ENCODE measurements at places on chromosomes 13 and 19.
A peak's percentile ranks its signal among the peaks of the same experiment; 100 is the strongest.

- no peak for DNase-seq
These were observed 19.6 kb upstream of the GTF2F2 start for GRCh38 chr13:45100573-45101262.

DNA sequence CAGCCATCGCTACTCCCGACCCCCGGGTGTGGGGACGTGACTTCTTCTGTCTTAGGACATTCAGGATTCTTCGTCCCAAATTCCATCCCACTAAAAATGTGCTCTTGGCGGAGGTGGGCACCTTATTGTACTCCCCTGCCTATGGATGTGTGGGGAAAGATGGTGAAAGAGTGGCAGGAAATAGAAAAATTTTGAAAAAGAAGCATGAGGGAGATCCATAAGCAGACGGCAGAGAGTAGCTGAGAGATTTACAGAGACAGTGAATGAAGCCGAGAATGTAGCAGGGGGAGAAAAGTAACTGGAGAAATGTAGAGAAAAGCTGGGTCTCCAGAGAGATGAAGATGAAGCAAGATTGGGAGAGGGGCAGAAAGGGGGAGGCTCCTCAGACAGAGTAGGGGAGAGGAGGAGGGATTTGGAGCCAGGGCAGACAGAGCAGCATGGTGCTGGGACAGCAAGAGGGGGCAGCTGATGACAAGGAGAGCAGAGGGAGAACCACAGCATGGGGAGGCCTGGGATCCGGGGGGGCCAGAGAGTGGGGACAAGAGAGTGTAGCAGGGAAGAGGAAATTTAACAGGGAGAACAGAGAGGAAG, 843 bp downstream of the ZNF610 start:
- peak; percentile 9 for DNase-seq

GRCh38 chr19:7540761-7541474, 5.4 kb downstream of the PNPLA6 start:
- DNase-seq: no peak

- DNase-seq: no peak
These were observed 11.5 kb downstream of the STXBP2 start for GRCh38 chr19:7648265-7649014.

GRCh38 chr13:31081316-31081715, 80.4 kb downstream of the HSPH1 start:
- no peak for DNase-seq

GRCh38 chr13:79709471-79709870, 228.5 kb downstream of the NDFIP2 start:
- DNase-seq: no peak

DNA sequence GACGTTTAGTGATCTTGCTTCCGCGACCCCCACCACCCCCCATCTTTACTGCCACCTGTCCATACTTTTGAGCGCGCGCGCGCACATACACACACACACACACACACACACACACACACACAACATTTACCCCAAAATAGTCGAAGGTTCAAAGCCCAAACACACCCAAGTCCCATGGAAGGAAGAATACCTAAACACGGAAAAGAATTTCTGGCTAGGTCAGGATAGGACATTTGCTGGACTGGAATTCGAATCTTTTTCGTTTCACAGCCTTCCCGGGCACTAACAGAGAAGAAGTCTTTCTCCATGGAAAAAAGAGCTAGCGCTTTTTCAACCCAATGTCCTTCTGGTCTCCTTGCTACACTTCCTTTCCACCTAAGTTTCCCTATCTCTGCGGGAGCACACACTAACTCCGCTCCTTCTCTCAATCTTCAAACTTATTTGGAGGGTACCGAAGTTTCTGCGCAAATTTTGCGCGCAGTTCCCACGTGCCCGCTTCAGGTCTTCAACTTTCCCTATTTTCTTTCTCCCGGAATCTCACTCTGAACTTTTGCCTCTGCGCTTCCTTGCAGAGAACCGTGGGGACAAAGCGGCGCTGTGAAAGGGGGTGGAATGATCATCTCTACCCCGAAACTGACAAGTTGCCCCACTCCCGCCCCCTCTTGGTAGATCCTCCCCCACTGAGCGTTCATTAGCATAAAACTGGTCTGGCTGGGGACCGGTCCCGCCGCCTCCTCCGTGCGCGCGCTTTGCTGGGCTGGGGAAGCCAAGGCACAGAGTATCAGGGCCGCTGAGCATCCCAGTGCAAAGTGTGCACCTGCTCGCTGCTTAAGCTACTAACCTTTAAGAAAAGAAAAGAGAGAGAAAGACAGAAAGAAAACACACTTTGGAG, 2.7 kb downstream of the DACH1 start:
- no peak for DNase-seq

DNA sequence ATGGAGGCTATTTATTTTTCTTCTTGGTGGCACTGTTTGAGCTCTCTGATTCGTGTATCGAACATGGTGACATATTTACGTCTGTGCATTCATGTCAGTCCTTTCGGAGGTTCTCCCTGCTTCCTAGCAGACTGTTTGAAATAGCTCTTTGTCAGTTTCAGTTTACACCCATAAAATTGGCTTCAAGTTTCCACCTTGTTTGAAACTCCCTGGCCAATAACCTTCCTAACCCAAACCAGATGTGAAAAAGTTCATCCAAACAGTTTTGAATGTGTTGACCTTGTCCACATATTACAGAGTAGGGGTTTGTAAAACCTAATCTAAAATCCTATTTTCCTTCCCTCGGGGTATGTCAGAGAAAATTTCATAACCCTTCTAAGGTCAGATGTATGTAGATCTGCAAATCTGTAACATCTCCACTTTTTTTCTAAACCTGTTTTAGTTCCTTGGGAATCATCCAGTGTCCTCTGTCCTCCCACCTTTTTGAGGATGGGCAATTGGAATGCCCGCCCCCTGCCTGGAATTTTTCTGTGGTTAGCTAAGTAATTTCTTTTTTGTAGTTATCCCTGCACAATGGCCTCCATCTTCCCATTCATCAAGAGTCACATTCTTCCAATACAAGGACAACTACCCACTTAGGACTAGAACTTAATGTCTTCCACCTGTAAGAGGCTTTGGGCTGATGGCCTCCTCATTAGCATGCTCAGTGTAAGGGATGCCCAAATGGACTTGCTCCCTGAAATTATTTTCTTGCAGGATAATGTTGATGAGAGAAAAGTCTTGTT, 499.8 kb downstream of the GPC6 start:
- no peak for DNase-seq

- no peak for DNase-seq
These were observed 25.5 kb upstream of the DGKH start for GRCh38 chr13:42022796-42023493.

- DNase-seq: no peak
These were observed 298 bp upstream of the FAM98C start for GRCh38 chr19:38402623-38402966.

GRCh38 chr13:95452375-95452774, 100.1 kb upstream of the CLDN10 start:
- DNase-seq: no peak

- no peak for DNase-seq
These were observed 20.5 kb downstream of the ZNF607 start for GRCh38 chr19:37699057-37699456.

- peak; percentile 36 for DNase-seq
These were observed 477 bp downstream of the LNX2 start for GRCh38 chr13:27619728-27620376.

- DNase-seq: no peak
These were observed 816 bp upstream of the KLF5 start for GRCh38 chr13:73058064-73058313.

DNA sequence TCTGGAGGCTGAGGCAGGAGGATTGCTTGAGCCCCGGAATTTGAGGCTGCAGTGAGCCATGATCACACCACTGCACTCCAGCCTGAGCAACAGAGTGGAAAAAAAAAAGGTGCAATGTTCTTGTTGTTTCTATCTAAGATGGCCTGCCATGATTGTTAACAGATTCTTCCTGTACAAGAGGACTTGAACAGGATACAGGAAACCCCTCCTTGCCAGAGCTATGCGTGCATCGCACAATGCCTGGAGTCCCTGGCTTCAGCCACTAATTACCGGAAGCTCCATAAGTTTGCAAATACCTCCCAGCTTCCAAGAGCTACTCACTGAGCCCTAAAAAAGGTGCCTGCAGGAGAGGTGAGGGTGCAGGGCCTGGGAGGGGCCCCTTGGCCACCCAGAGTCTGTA, 13.1 kb upstream of the HIF3A start:
- no peak for DNase-seq

GRCh38 chr13:105342281-105342820, 1193.1 kb downstream of the EFNB2 start:
- no peak for DNase-seq

DNA sequence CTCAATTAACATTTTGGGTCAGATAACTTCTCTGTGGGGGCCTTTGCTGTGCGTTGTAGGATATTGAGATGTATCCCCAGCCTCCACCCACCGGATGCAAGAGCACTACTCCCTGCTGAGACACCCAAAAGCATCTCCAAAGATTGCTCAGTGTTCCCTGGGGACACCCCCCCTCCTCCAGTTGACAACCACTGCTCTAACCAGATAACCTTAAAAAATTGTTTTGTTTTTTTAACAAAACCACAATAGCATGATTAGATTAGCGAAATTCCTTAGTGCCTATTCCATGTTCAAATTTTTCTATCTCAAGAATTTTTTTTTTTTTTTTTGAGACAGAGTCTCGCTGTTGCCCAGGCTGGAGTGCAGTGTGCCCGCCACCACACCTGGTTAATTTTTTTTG, 2.6 kb upstream of the EPN1 start:
- DNase-seq: peak; percentile 93

DNA sequence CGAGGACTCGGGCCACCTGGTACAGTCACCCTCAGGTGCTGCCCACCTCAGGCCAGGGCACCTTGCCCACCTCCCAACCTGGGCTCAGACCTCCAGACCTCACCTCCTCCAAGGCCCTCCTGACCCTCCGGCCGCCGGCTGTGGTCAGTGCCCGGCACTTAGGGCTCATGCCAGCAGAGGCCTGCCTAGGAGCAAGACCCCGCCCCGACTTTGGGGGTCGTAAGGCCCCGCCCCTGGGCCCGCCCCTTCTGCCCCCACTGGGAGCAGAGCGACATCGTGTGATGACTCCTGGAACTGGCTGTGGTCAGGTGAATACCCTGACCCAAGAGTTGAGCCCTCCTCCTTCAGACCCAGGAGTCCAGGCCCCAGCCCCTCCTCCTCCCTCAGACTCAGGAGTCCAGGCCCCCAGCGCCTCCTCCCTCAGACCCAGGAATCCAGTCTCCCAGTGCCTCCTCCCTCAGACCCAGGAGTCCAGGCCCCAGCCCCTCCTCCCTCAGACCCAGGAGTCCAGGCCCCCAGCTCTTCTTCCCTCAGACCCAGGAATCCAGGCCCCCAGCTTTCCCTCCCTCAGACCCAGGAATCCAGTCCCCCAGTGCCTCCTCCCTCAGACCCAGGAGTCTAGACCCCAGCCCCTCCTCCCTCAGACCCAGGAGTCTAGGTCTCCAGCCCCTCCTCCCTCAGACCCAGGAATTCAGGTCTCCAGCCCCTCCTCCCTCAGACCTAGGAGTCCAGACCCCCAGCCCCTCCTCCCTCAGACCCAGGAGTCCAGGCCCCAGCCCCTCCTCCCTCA, at the start of gene SBK2:
Gene SBK2, minus strand, starts transcription at position 183 of the 790 bp plus-strand sequence. CDS start 839 bp downstream, outside the sequence.
- no peak for DNase-seq

DNA sequence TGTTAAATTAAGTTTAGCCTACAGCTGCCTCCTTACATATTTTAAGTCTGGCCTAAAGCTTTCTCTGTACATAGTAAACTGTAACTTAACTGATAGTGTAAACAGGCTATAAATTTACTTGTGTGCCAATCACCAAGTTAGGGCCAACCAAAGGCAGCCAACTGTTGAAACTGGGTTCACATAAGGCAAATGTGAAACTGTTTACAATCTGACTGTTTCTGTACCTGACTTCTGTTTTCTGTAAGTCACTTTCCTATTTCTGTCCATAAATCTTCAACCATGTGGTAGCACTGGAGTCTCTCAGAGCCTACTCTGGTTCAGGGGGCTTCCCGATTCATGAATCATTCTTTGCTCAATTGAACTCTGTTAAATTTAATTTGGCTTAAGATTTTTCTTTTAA, 103.1 kb downstream of the RAP2A start:
- DNase-seq: no peak

- no peak for DNase-seq
These were observed 14.8 kb downstream of the DIAPH3 start for GRCh38 chr13:60148918-60149317.

- DNase-seq: no peak
These were observed 140.8 kb downstream of the SHISA2 start for GRCh38 chr13:25910991-25911419.

- DNase-seq: peak; percentile 19
These were observed 776 bp downstream of the DNAJC3 start for GRCh38 chr13:95677564-95678266.

DNA sequence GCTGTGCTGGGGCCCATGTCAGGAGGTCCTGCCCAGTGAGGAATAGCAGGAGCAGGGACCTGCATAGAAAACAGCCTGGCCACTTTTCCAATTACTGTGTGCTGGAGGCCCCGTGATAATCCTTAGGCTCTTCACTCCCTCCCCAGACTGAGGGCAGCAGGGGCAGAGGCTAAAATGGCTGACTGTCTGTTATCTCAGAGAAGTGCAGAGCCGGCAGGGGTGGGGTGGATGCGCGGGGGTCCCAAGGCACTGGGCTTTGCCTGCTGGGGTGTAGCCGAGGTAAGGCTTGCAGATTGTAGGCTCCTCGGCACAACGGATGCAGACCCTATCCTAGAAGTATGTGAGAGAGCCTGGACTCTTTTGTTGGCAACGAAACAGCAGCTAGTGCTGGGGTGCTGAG, 1064.1 kb downstream of the OLFM4 start:
- DNase-seq: no peak

DNA sequence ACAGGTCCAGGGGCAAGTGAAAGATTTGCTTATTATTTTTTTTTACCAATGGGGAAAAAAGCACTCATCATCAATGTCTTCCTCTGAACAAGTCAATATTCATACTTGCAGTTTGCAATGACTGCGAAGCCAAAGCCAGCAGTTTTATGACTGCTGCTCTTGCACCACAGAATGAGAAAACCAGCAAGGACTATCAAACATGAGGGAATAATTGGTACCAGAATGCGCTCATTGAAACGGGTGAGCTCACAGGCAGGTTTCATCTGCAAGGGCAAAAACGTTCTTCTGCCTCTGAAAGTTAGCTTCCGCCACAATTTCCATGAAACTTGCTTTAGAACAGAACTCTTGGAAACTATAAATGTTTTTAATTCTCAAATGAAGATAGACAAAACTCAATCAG, 5.5 kb downstream of the DLEU7 start:
- DNase-seq: no peak

Measured in hepatic stellate cell (primary cell).